Psoas muscle (tissue), 8 donors: ENCODE measurements at places on chromosomes 16 and 17. TPM values are rescaled to one million over a fixed set of nuclear protein-coding genes. Genes with fewer than 3 reads are reported as not detected.

DNA sequence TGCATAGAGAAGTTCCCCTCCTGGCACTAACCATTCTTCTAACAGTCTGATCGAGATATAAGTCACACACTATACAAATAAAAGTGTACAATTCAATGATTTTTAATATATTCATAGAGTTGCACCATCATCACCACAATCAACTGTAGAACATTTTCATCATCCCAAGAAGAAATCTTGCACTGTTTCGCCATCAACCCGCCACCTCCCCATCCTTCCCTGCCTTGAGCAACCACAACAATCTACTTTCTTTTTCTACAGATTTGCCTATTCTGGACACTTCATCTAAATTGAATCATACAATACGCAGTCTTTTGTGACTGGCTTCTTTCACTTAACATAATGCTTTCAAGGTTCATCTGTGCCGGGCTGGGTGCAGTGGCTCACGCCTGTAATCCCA, 33.0 kb upstream of the GUCY2D start:
- DNase-seq: no peak

Gene GPRC5C
- 123 TPM for total RNA-seq

GRCh38 chr17:64345689-64346376, 44.8 kb downstream of the PECAM1 start:
- no peak for DNase-seq

DNA sequence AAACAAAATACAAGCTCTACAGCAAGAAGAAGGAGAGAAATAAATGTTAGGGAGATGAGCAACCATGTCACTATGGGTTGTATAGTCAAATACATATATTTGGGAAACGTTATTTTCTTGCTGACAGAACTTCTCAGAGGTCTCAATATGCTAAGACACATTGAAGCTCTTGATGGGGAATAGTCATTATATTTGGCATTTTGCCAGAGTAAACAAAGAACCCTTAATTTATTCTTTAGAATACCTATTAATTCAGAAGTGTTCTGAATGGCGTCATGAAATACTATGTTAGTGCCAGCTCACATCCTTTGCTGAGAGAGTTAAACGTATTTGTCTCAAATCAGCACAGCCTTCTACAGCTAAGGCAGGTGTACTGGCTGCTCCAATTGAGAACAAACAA, 458.9 kb downstream of the CDH13 start:
- no peak for DNase-seq

Gene KRTAP1-1
- total RNA-seq: not detected

DNA sequence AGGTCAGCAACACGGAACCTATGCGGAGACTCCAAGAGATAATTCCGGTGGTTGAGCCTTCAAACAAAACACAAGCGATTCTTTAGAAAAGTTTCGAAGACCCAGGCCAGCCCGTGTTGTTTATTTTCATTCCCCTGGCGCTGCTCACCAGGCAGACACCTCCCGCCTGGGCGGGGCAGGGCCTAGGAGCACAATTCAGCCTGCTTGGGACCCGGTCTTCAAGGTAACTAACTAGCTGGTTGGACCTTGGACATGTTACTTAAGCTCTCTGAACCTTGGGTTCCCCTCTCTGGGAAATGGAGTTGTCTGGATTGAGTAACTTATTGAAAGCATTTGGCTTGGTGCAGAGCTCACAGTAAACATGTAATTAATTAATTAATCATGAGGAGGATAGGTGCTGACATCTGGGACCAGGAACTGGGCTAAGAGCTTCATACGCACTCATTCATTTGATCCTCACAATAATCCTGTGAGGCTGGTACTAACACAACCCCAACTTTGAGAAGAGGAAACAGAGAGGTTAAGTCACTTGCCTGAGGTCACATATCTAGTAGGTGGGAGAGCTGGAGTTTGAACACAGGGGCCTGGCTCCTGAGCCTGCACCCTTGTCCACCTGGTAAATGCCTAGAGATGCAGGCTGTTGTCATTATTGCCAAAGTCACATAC, 125.3 kb upstream of the SMURF2 start:
- no peak for DNase-seq

DNA sequence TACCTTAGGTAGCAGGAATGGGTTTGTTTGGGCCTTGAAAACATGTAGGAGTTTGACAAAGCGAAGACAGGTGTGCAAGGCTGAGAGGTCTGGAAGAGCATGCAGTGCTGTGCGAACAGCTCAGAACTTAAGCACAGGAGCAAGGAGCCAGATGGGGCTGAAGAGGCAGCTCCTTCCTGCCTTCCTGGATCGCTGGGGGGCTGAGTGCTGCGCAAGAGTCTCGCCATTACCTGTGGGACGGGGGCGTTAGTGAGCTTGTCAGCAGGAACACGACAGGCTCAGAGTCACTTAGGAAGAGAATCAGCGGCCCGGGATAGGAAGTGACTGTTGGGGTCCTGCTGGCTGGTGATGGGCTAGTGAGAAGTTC, 464 bp upstream of the MRM1 start:
- no peak for DNase-seq

DNA sequence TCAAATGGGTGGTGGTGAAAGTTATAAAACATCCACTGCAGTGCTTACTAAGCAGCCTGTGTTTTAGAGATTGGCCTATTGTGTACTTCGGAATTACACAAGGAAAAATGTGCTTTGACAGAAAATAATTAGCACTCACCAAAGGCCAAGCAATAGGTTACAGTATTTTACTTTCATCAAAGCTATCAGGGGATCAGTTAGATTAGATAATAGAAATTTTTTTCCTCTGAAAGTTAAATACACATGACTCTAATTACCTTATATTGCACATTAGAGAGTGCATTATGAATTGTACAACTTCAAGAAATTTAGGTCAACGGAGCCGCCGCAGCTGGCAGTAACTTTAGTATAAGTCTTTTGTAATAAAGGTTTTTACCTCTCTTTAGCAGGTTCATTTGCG, 232.6 kb downstream of the FTO start:
- DNase-seq: no peak

Gene MYLK3
- 37.2 TPM for total RNA-seq
